ENCODE measurements at places on chromosomes 3 and 15.

DNA sequence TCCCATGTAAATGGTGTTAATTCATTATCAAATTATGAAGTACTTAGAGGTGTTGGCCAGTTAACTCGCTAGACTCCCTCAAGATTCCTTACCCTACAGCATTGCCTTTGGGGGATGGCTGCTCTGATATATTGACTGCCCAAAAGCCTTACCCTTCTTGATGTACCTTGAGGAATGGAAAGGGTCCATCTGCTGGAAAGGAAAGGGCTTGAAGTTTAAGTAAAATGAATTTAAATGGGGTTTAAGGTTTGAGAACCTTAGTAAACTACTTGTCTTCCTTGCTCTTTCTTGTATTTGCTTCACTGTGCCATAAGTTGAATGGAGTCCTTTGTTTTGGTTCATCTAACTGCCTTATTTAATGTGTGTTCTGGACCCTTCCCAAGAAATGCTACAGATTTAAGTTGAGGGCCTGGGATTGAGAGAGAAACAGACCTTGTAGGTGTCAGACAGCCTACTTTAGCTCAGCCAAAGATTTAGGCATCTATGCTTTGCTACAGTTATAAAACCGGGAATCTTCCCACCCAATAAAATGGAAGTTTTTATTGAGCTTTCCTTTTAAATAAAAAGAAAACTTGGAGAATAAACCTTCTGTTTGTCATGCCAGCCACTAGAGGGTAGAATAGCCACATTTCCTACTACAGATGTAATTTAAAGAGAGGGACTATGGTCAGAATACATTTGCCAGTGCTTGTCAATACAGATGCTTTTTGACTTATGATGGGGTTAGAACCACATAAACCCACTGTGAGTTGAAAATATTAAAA lies 25.3 kb downstream of the CMSS1 start:
- peak; percentile 19 for DNase-seq

DNA sequence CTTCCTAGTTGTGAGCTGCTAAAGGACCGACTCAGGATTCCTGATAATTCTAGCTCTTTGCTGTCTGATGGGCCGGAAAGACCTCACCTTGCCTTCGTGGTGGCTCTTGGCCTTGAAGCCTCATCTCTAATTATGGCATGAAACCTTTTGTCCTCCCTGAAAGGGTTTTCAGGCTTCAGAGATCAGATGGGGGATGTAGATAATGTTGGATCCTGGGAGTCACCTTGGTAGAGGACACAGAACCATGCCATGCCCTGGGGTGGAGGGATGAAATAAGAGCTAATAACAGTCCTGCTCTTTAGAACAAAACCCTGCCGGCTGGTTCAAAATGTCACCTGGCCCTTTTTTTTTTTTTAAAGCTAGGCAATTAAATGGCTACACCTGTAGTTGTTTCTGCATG lies 50.8 kb upstream of the SYN2 start:
- DNase-seq: peak; percentile 27

GRCh38 chr15:69609776-69610175 lies 157.2 kb downstream of the RPLP1 start:
- no peak for DNase-seq

GRCh38 chr3:30437171-30437601 lies 169.2 kb upstream of the TGFBR2 start:
- no peak for DNase-seq

GRCh38 chr3:77134769-77135168 lies 94.9 kb downstream of the ROBO2 start:
- no peak for DNase-seq

DNA sequence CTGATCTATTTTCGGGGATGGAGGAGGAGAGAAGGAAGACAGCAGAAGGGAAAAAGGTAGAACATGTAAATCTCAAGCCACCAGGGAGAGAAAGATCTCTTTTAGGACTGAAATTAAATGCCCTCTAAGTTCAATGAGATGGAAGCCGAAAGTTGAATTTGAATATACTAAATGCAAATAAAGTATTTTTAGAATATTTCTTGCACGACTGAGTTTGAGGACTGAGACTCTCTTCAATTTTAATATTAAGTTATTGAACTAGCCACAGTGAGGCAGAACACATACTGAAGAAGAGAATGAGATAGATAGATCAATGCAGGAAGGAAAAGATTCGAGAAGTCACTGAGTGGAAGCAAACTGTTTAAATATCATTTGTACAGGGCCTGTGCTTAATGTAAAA lies 399.9 kb upstream of the CBLB start:
- DNase-seq: no peak

- DNase-seq: no peak
Observed at GRCh38 chr3:8517487-8517886, 15.9 kb downstream of the LMCD1 start.

DNA sequence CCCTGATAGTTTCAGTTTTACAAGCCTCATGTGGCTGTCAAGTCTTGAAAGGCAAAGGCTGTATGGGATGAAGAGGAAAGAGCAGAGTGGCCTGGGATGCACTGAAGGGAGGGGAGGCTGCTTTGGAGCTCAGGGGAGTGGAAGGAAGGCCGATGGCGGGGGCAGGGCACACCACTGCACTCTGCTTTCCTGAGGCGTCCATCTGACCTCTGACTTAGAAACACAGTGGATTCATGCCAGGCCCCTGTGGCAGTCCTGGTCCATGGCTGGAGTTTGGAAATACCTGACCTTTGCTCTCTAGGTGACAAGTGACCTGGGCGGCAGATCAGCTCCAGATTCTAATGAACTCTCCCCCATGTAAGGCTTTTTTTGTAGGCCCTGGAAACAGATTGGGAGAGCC lies 19.0 kb downstream of the FAH start:
- no peak for DNase-seq

- no peak for DNase-seq
Observed at GRCh38 chr3:5016211-5017161, 37.2 kb downstream of the BHLHE40 start.

Data from NCI-H2029 treated with DMSO at 0.1 percent for 48 hours (cell line).